ENCODE measurements at places on chromosomes 7 and 10. TPM values are rescaled to one million over a fixed set of nuclear protein-coding genes. Genes with fewer than 3 reads are reported as not detected.

- DNase-seq, result no peak
Measured at GRCh38 chr7:20601121-20601520, 14.3 kb upstream of the ABCB5 start.

DNA sequence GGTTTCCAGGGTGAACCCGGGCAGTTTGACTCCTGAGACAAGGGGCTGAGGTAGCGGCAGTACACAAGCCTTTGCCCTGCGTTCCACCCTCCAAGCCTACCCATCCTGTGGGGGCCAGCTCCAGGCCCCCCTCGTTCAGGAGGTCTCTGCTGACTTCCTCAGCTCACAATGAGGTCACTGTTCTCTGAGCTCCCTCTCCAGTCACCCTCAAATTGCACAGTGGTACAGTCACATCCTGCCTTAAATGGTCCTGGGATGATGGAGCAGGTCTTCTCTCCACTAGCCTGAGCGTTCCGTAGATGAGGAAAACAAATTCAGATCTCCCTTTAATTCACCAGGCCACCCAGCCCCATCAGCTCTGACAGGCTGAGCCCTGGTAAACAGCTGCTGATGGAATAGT, 90.2 kb downstream of the SH3PXD2A start:
- peak; percentile 84 for DNase-seq

Gene ANKRD26
- total RNA-seq, result 17.1 TPM

Gene RRP12
- 47.9 TPM for total RNA-seq

DNA sequence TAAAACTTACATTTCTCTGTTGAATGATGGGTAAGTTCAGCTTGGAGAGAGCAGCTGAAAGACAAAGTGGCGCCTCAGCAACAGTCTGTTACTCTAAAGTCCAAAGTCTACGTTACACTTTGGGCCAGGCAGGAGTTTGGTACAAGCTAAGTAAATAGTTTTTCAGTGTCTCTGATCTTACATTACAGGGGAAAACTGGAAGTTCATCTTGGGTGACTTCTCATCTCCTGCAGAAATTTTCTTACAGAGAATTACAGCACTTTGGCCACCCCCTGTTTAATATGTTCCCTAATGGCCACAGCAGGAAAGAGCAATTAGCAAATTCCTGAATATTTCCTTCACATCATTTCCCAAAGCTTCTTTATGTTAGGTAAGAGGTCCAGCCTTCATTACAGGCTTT, 67.1 kb downstream of the ABCC2 start:
- DNase-seq, result no peak

- DNase-seq, result no peak
Measured at GRCh38 chr7:17770710-17771375, 169.5 kb downstream of the SNX13 start.

Gene PKD2L1
- not detected for total RNA-seq

Gene OR2A7
- total RNA-seq, result not detected

- no peak for DNase-seq
Measured at GRCh38 chr10:14326581-14326980, 4.1 kb downstream of the FRMD4A start.

- DNase-seq, result no peak
Measured at GRCh38 chr10:24930427-24930826, 22.0 kb downstream of the PRTFDC1 start.

DNA sequence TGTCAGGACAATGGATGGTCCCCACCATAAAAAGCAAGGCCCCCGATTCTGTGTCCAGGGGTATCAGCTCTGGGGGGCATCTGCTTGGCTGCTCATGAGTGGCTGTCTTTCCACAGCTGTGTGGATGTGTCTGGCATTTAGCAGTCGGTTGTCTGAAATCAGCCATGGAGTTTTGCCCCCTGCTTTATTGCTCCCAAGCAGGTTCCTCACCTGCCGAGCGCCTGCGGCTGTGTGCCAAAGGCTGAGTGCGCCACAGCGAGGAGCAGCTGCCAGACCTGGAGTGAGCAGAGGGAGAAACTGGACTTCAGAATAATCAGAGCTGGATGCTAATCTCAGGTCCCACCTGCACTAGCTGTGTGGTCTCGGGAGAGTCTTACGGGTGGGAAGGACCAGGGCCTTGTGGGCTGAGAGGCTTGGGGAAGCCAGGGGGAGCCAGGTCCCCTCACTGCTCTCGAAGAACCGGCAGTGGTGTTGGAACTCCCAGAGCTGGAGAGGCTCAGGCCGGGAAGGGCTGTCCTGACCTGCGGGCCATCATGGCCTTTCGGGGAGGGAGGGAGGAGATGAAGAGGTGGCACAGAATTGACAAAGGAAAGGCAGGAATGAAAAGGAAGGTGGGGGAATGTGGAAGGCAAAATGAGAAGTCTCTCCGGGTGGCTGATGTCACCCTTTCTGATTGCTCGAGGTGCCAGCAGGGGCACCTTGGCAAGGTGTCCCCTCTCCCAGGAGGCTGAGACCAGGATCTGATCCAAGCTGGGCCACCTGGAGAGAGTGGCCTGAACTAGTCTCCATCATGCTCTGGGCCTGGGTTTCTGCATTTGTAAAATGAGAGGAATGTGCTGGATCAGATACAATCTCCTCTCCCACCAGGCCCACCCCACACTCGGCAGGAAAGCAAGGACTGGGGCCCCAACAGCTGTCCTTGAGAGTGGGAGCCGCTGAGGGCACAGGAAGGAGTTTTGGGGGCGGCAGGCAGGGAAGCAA, 30.2 kb upstream of the LEP start:
- DNase-seq, result no peak

- DNase-seq, result no peak
Measured at GRCh38 chr7:2230882-2231281, 1.9 kb downstream of the MAD1L1 start.

- DNase-seq, result no peak
Measured at GRCh38 chr10:16816830-16817124, 447 bp downstream of the RSU1 start.

DNA sequence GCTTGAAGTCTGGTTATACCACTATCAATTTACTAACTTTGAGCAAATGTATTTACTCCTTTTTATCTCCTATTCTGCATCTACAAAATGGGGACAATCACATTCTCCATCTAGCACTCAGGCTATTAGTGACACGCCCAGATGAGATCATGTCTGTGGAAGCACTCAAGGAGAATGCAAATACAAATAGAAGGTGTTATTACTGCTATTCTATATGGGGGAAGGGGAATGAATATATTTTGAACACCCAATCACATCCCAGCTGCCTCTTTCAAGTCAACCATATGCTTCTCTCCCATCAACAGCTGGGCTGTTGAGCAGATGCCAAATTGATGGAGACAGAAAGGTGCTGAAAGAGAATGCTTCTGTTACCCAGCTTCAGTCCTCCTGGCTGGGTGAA, 23.5 kb downstream of the SGMS1 start:
- DNase-seq, result no peak

- no peak for DNase-seq
Measured at GRCh38 chr10:130737621-130738020, 573.9 kb downstream of the TCERG1L start.

Gene TET1
- 3.5 TPM for total RNA-seq

Gene ZNF804B
- total RNA-seq, result not detected

Gene VWDE
- total RNA-seq, result not detected

DNA sequence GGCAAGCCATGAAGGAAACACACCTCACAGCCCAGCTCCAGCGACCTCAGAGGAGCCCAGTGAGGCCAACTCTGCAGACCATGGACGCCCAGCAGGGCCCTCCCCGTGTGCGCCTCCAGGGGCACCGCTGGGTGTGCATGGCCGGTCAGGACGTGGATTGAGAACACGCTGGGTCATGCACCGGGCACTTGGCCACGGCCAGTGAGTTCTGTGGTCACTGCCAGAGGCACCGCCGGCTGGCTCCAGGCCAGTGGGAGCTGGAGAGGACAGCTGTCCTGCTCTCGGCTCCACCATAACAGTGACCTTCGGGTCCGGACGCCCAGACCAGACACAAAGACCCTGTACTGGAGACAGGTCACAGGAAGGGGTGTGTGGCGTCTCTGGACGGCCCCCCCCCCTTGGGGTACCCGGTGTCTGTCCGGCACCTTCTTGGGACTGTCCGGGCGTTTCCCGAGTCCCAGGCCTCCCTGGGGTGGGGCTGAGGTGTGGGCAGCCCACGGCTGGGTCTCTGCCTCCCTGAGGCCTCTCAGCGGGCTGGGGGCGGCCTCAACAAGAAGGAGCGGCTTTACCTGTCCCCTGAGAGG, 50.4 kb upstream of the NKX6-2 start:
- no peak for DNase-seq

Gene ARID5B
- total RNA-seq, result 17.6 TPM

DNA sequence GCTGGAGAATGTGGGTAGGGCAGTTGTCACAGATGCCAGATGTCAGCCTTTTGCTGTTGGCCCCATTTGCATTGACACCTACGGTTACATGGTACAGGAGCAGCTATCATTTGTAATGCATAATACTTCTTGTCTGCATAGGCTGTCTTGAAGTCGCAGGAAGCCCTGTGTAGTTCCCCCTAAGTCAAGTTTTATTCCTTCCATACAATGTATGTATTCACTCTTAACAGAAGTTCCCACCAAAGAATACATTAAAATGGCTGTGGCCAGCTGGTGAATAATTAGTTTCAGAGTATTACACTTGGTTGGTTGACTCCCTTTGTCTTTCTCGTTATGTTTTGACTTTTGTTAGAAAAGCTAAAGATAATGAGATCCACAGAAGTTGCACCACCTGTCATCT, 1169.0 kb downstream of the REEP3 start:
- no peak for DNase-seq

Gene PRSS2
- total RNA-seq, result not detected

DNA sequence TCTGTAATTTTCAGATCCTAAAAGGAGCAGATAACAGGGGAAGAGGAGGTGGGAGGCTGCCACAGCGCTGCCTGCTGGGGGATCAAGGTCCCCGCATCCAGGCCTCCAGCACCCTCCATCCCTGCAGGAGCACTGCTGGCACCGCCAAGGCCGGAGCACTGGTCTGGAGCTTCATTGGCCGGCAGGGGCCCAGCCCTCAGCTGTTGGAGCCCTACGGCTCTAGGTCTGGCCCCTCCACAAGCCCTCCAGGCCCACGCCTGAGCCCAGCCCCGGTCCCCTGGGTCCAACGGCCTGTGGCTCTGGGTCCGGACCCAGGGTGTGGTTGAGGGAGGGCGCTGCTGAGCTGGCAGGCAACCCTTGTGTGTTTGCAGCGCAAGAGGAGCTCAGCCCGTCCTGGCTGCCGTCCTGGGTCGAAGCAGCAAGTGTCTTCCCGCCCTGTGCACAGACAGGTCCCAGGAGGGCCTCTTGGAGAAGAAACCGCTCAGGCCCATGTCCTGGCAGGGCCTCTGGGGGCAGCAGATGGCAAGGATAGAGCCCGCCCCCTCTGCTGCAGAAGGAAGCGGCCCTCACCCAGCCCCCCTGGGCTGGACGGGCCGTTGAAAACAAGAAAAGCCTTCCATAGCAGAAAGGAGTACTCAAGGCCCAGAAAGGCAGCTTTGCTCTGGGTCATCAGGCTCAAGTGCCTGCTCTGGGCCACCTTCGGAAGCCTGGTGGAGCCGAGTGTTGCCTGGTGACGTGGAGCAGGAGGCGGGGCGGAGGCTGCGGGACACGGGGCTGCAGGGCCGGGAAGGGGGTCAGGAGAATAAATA, 54.3 kb upstream of the TNRC18 start:
- no peak for DNase-seq

GRCh38 chr10:132849546-132850031, 63.6 kb upstream of the NKX6-2 start:
- DNase-seq, result no peak

GRCh38 chr10:63483983-63484382, 18.2 kb upstream of the JMJD1C start:
- DNase-seq, result no peak

DNA sequence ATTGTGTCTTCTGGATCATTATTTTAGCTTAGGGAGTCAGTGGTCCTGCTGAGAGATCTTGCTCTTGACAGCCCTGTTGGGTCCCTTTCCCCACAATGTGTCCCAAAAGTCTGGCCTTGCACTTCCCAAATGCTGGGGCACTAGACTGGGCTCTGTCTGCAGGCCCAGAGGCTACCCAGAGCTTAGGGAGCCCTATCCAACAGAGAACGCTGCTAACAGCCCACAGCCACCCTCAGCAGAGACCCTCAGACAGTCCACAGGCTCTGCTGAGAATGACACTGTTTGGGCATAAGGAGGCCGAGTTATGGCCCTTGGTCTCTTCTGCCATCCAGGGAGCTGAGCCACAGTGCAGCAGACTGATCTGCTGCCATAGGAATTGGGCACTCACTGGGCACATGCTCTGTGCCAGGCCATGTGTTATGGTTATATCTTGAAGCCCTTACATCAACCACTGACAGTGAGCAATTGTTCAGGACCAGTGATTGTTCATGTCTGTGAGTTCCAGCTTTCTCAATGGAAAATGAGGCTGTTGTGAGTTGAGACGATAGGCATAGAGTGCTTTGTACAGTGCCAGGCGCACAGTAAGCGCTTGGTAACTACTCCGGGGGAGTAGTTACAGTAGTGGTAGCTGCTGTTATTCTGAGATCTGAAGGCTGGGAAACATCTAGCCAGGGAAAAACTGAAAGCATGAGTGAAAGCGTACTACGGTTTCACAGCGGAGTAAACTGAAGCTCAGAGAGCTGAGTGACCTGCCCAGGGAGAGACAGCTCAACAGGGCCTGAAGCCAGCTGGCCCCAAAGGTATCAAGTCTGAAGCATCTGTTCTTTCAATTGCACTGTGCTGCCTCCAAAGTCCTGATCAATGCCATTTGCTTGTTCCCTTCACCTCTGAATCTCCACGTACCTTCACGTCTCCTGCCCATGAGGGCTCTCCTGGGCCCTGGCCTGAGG, 77.6 kb upstream of the PRLHR start:
- DNase-seq, result no peak

Gene SH2D4B
- 0.07 TPM for total RNA-seq

GRCh38 chr7:15915686-15916293, 229.3 kb upstream of the MEOX2 start:
- no peak for DNase-seq

Gene VENTX
- total RNA-seq, result not detected

DNA sequence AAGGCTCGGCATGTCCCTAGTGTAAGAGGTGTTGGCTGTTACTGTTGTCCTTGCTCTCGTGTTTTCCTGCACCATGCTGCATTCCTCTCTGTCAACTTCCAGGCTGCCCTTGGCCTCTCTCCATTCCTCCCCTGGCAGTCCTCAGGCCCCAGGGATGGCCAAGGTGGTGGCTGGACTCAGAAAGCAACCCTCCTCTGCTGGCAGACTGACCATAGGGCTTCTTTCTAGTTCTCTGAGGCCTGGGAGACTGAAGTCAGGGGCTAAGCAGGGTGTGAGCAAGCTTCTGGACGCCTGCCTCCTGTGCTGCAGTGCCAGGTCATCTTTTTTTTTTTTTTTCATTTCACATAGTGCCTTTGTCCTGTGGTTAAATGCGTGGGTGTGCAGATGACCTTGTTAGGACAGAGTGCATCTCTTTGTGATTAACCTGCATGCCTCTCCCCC, 72.0 kb downstream of the GOLGA7B start:
- peak; percentile 31 for DNase-seq

DNA sequence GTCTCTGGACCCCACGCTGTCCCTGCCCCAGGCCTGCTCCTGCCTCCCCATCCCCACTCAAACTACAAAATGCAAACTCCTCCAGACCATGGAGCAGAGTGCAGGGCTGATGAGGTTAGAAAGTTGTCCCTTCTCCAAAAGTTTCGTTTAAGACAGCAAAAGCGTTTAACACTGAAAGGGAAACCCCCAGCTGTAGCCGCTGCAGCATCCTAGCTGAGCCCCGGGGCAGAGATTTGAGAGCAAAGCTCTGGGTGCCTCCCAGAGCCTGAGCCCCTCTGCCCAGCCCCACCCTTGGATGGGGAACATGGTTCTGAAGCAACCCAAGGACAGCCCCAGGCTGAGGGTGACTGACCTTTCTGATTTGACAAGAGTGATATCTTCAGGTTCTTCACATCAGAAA, 52.8 kb upstream of the ENO4 start:
- DNase-seq, result no peak

Gene PRLHR
- total RNA-seq, result not detected
